ENCODE measurements at places on chromosomes 4 and X.
A peak's percentile ranks its signal among the peaks of the same experiment; 100 is the strongest.

DNA sequence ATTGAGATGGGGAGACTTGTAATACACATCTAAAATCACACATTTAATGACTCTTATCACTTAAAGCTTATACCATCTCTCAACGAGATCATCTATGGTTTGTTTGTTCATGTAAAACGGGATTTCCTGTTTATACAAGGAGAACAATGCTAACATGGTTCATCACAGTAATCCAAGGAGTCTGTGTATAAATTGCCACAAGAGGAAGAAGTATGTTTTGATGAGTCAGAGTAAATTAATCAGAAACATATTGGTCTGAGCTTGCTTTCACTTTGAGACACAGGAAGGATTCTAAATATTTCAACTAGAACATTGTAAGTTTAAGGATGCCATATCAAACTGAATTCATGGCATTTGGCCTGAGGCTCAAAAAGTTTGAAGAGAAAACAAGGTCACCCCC is 594.1 kb downstream of the GLUD2 start:
- DNase-seq: no peak

GRCh38 chr4:185404031-185404430 is 7.4 kb downstream of the ANKRD37 start:
- no peak for DNase-seq

DNA sequence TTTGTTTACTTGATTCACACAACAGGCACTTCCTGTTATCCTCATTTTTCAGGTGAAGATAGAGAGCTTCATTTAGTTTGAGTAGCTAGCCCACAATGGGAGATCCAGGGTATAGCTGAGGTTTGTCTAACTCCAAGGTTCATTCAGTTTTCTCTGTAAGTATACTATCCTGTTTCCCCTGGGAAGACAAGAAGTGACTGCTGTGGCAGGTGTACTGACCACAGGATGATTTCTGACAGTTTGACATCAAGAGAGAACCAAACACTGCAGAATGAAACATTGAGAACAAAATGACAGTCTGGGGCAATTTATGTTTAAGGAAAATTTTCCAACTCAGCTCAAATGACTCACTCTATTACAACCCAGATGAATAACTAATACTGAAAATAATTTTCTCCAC is 958.0 kb downstream of the STPG2 start:
- no peak for DNase-seq

GRCh38 chr4:147050356-147050765 is 104.7 kb upstream of the TTC29 start:
- DNase-seq: no peak

DNA sequence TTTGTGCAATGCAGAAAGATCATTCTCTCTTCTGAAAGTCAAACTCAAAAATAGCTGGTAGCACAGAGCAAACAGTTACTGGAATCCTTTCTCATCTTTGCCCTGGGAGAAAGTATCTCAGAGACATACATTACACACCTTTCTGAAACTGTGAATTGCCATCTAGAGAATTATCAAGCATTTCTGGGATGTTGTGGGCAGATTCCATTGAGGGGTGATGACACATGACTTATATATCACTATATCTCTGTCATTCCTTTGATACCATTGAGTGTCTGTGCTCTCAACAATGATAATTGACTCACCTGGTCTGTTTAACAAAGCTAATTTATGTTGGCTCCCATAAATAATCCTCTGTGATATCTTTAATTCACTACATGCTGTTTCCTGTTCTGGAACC is 13.0 kb downstream of the SLIT2 start:
- DNase-seq: no peak

DNA sequence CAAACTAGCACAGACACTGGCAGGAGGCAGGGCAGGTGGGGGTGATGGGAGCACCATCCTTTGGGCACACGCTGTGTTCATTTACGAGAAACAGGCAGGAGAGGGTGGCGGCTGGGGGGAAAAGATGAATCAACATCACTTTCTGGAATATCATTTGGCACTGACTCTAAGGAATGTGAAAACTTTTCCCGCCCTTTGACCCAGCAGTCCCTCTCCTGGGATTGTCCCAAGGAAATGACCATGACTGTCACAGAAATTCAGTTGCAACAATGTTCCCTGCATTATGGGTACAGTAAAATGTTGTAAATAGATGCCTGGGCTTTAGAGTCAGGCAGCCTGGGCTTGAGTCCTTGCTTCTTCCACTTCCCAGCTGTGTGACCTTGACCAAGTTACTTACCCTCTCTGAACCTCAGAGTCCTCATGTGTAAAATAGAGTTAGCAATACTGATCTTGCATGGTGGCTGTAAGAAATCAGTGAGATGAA is 58.6 kb downstream of the ABLIM2 start:
- no peak for DNase-seq

DNA sequence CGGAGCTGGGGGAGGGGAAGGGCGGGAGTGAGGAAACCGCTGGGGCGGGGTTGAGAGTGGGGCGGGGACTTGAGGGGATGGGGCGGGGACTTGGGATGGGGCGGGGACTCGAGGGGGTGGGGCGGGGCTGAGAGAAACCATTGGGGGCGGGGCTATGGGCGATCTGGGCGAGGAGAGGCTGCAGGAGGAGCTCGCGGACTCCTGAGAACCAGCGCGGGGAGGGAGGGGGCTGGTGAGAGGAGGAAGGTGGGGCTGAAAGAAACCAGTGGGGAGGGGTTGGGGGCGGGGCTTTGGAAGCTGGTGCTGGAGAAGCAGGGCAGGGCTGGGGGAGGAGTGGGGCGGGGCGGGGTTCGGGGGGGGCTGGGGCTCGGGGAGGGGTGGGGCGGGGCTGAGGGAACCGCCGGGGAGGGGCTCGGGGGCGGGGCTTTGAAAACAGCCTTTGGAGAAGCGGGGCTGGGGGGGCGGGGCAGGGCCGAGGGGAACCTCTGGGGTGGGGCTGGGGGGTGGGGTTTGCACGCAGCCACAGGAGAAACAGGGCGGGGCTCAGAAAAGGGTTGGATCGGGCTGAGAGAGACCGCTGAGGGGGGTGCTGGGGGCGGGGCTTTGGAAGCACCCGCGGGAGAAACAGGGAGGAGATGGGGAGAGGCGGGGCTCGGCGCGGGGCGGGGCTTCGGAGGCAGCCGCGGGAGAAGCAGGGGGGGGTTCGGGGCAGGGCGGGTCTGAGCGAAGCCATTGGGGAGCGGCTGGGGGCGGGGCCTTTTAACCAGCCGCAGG is 777 bp upstream of the EOLA2 start:
- peak; percentile 83 for DNase-seq

- DNase-seq: peak; percentile 22
Measured at GRCh38 chr4:123412700-123413512, 16.3 kb downstream of the SPRY1 start.

- DNase-seq: no peak
Measured at GRCh38 chr4:152220201-152220666, 315.7 kb downstream of the FBXW7 start.

- DNase-seq: no peak
Measured at GRCh38 chr4:137452799-137453198, 79.5 kb downstream of the PCDH18 start.

GRCh38 chr4:147683188-147683591 is 773 bp downstream of the PRMT9 start:
- DNase-seq: no peak

GRCh38 chr4:118765399-118765798 is 70.5 kb downstream of the SEC24D start:
- peak; percentile 19 for DNase-seq

DNA sequence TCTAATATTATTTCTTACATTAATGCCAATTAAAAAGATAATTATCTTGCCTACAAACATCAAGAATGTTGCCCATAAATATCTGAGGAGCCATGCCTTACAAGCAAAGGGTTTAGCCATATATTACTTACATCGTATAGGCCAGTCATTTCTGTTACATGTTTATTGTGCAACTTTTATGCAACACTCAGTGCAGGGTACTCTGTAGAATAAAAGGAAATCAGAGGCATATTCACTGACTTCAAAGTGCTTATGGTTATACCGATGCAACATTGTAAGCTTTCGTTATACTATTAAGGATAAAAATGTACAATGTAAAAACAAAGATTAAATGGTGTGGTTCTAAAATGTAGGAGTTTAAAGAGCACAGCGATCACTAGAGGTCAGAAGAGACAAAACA is 315.9 kb downstream of the PCDH10 start:
- DNase-seq: no peak

DNA sequence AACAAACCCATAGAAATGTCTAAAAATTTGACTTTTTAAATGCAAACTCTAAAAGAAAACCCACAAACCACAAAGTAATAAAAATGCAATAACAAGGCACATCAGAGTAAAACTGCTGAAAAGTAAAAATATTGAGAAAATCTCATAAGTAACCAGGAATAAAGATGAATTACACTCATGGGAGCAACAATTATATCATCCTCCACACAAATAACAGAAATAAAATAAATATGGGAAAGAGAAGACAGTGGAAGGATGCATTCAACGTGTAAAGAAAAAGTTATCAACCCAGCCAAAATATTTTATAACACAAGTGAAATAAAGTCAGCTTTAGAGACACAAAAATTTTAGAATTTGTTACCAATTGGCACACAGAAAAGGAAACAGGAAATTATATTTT is 1420.2 kb downstream of the PCDH18 start:
- no peak for DNase-seq

DNA sequence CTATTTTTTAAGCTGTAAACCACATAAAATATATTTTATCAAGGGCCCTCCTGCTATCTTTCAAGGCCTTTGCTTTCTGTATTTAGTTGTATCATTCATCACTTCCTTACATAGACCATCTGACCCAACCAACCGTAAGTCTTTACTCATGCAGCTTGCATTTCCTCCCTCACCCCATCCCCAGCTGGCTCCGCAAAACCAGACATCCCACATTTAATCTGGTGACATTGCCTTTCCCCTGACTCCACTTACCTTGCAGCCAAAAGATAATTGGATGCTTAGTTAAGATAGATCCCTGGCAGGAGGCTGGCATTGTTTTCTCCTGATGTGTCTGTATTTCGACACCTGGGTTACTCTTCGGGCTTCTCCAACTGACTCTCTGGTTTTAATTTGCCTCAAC is 183.7 kb upstream of the LDB2 start:
- no peak for DNase-seq

- no peak for DNase-seq
Measured at GRCh38 chrX:75968293-75968692, 183.2 kb upstream of the MAGEE2 start.

DNA sequence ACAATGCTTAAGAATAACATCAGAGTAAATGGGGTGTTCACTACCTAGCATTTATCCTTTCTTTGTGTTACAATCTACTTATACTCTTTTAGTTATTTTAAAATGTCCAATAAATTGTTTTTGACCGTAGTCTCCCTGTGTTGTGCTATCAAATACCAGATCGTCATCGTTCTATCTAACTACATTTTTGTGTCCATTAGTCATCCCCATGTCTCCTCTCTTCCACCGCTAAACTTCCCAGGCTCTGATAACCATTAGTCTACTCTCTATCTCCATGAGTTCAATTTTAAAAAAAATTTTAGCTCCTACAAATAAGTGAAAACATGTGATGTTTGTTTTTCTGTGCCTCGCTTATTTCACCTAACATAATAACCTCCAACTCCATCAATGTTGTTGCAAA is 381.9 kb downstream of the PRDM5 start:
- no peak for DNase-seq

DNA sequence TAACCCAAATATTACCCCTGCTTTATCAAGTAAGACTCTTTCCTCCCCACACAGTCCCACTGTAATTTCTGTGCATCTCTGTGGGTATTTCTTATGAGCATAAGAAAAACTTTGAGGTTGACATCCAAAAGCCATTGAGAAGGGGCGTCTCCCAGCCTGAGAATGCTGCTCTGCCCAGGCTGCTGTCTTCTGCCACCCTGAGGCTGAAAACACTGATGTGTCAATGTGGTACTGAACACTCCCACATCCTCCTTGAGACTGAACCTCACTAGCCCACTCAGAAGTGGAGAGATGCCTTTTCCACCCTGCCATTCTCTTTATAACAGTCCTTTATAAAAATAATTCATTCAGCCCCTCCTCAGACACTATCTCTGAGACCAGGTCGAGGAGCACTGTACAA is 120.8 kb downstream of the SMIM20 start:
- DNase-seq: no peak

GRCh38 chr4:115596265-115597001 is 483.0 kb upstream of the NDST4 start:
- DNase-seq: no peak

DNA sequence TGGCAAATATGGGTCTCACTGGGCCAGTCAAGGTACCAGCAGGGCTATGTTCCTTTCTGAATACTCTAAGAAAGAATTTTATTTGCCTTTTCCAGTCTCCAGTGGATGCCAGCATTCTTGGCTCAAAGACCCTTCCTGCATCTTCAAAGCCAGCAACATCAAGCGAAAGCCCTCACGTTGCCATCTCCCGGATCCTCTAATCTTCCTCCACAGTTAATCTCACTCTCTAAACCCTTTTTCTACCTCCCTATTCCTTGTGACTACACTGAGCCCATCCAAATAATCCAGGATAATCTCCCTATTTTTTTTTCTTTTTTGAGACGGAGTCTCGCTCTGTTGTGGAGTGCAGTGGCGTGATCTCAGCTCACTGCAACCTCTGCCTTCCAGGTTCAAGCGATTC is 23.4 kb downstream of the RFC1 start:
- no peak for DNase-seq

DNA sequence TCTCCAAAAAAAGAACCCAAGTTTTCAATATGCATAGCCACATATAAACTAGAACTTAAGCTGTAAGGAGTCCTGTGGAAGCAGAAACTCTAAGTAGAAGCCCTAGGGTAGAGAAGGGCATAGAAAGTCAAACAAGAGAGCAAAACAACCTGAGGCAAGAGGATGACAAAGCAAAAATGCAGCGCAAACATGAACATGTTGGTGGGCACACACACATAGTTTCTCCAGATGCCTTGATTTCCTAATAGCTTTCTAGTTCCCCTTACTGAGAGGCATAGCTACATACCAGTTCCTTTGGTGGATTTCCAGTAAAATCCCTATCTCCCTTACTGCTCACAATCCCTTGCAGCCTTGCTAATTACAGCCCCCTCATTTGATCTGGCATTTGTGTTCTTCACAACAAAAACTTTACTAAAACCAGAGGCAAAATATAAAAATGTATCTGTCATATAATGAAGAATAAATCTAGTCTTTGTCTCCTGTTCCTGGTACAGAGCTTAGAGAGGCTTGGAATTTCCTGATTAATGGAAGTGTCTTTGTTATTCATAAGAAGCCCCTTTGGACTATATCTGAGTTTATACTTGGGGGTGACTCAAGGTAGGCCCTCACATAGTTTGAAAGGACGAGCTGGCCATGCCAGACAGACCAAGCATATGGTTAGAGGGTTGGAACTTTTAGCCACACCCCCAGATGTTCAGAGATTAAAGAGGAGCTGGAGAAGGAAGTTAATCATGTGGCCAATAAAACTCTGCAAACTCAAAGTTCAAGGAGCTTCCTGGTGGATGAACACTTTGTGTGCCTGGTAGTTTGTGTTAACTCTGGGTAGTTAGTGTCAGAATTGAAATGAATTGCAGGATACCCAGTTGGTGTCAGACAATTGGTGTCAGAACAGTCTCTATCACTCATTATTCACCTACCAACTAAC is 52.7 kb upstream of the ZCCHC13 start:
- no peak for DNase-seq

DNA sequence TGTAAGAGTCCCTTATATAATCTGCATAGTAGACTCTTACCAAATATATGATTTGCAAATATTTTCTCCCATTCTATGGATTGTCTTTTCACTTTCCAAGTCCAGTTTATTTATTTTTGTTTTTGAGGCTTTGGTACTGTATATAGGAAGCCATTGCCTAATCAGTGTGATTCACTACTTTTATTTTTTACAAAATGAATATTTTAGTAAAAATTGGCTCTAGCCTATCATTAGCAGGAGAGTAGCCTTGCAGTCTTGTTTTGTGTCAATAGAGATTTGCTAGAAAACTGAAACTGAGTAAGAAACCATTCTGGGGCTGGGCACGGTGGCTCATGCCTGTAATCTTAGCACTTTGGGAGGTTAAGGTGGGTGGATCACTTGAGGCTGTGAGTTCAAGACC is 199.9 kb upstream of the MAB21L2 start:
- DNase-seq: no peak

Measured in SW 1271 (cell line).